A549 treated with AZD2906 at 1 μM for 4 hours (cell line): ENCODE measurements at places on chromosomes 11 and 22. TPM values are rescaled to one million over a fixed set of nuclear protein-coding genes. Genes with fewer than 3 reads are reported as not detected.

CASP4 gene
- 4.2 to 5.5 TPM (median 4.3 TPM) in 5 replicates for total RNA-seq

PHOX2A gene
- not detected in 5 replicates for total RNA-seq

C22orf15 gene
- total RNA-seq: not detected in 5 replicates

MS4A6E gene
- total RNA-seq: not detected in 5 replicates

TSKU gene
- total RNA-seq: 120 to 156 TPM (median 152 TPM) in 5 replicates

LUZP2 gene
- total RNA-seq: not detected in 5 replicates

TTC36 gene
- not detected in 5 replicates for total RNA-seq
